Activated CD4-positive, alpha-beta T cell treated with anti-CD3 and anti-CD28 coated beads, Interleukin-10, Interleukin-2, amounts not matched to agents 100 ng/mL and 50 ng/mL, durations not matched to agents 16 hours and 8 hours (primary cell): ENCODE measurements at places on chromosomes 6 and 20.

- DNase-seq, result no peak
Measured at GRCh38 chr20:2210646-2211552, 84.9 kb upstream of the TGM3 start.

DNA sequence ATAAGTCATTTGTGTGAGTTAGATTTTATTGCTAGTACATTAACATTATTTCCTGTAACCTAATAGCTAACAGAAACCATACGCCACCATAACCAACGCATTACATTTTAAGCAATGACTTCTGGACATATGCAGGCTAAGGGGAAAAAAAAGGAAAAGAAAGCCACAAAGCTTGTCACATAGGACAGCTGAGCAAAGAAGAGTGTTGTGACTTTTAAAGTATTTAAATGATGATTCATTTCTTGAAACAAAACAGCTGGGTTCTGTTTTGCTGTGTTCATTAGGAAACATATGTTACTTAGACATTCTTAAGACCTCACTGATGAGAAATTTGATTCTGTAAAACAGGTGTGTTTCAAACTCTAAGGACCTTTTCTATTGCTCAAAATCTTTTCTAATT, 171.4 kb downstream of the COL9A1 start:
- no peak for DNase-seq

DNA sequence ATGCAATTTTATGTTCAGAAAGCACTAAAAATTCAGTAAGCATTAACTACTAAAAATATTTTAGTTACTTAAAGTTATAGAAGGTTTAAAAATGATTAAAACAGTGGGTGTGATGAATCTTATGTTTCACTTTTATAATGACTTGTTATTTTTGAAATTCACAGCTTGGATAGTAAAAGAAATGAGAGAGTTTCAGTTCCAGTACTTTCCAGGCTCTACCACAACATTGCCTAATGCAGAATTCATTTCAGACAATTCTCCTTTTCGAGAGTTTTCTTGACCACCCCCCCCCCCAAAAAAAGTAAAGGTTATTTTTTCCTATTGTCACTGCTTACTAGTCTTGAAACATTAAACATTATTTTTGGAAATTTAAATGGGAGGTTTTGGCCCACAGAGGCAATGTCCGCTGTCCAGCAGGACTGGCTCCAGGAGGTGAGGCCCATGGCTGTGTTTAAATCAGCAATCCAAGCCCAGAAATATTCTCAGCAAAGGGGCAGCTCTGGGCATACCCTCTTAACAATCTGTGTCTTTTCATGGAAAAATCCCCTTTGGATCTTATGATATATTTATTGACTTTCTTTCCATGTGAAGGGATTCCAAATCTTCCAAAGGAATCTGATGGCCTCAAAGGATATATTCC, 519.9 kb downstream of the MAFB start:
- DNase-seq, result no peak

DNA sequence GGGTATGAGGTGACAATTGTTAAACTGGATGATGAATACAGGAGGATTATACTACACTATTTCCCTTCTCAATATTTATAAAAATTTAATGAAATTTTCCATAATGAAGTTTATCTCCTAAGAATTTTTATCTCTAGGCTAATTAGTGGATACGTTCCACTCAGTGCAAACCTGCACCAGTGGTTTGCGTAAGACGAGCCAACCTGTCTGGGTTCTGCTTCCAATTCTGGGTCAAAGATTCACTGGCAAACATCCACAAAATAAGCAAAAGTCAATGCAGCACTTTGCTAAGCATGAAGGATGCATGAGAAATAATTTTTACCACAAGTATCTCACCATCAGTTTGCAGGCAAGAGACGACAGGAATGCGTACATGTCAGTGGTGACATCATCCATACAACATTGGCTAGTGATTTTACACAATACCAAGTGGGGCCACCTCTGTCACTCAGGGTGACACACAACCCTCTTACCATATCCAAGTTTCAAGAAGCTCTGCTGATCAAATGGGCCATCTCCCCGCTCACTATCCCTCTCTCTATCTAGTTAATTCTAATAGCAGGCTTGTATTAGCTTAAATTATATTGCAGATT, 51.7 kb downstream of the FAM50B start:
- DNase-seq, result no peak

DNA sequence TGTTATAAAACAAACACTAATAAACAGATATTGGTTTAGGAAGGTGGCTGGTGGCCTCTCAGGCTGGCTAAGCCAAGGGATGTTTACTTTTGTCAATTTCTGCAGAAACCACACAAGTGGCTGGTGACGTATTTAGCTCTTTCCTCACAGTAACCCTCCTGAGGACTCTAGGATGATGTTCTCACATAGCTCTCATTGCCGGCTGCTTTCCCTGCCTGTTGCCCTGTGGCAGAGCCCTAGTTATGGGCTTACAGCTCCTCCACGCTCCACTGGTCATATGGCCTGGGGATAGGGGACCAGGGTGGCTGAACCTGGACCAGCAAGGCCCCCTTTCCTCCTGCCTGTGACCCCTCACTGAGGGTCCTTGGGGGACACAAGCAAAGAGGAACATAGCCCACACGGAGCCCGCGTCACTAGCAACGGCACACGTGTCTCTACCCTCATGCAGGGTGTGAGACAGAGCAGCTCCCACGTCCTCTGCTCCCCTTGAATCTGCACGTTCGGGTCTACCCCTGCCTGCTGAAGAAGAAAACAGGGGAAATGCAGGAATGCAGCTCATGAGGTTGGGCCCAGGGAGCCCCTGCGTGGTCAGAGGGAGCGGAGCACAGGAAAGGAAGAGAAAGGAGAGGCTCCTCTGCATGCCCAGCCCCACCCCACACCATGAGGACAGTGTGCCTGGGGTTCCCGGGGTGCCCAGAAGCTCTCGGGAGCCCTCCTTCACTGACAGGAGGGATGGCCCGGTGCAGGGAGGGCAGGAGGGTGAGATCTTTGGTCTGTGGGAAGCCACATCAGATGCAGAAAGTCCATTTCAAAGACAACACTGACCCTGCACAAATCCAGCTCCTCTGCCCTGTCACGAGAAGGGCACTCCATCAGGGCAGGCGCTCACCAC, 13.9 kb downstream of the RAMACL start:
- DNase-seq, result no peak

- no peak for DNase-seq
Measured at GRCh38 chr6:136895901-136896300, 26.2 kb upstream of the SLC35D3 start.

DNA sequence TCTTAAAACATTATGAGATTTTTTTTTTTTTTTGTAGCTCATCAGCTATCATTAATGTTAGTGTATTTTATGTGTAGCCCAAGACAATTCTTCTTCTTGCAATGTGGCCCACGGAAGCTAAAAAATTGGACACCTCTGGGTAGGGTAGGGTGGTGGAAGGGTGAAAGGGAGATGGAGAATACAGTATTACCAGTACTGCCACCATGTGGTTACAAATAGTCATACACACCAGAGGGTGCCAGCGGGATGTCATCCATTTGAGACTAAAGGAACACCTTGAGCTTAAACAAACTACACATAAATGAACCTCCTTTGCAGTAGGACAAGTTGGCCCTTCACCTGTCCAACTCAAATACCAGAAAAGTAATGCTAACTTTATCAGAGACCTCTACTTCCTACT, 601.9 kb downstream of the HTR1B start:
- peak; percentile 2 for DNase-seq

DNA sequence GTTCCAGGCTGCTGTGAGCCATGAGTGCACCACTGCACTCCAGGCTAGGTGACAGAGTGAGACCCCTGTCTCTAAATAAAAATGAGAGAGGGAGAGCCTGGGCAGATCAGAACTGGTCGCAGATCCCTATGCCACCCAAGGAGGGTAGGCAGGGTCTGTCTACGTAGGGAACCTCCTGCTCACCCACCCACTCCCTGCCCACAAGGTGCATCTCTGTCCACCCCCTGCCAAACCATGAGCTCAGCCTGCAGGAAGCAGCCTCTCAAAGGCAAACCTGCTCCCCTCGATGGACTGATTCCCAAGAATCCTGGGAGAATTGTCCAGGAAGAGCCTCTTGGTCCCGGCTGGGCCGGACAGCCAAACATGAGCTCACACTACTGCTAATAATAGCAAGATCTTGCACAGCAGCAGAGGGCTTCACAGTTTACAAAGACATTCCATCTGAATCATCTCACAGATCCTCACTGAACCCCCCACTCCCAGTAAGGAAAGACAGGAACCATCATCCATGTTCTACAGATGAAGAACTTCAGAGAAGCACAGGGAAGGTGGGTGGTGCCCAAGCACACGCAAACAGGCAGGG, 27.8 kb upstream of the TLDC2 start:
- no peak for DNase-seq

GRCh38 chr20:20199361-20200160, 147.2 kb downstream of the CFAP61 start:
- DNase-seq, result no peak

- DNase-seq, result no peak
Measured at GRCh38 chr20:53748176-53748575, 154.5 kb upstream of the ZNF217 start.

- no peak for DNase-seq
Measured at GRCh38 chr6:1262704-1263038, 49.2 kb upstream of the FOXQ1 start.

- DNase-seq, result no peak
Measured at GRCh38 chr6:20921578-20921977, 387.3 kb downstream of the CDKAL1 start.

DNA sequence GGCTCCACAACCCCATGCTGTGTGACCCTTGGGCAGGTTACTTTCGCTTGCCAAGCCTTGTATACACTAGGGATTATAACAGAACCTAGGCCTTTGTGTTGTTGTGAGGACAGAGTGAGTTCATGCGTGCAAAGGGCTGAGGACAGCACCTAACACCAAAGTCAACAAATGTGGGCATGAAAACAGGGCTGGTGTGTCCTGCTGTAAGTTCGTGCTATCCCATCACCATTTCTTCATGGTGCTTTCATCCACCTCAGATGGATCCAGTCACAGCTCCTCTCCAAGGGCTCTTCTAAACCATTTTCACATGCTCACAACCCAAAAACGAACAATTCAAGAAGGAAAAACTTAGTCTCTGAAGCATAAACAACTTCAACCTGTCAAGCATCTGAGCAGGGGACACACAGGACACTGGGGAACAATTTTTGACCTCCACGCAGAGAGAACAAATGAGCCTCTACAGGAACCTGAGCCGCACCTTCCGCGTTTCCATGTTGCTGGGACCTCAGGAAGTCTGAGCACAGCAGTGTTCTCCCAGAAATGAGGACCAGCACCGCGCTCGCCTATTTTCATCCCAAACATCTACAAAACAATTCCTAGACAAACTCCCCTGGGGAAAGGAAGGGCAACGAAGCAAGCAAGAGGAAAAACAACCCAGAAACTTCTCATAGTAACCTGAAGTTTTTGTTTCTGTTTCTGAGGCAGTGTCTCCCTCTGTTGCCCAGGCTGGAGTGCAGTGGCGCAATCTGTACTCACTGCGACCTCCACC, 3.1 kb downstream of the LRP11 start:
- no peak for DNase-seq

- DNase-seq, result no peak
Measured at GRCh38 chr6:32565511-32565910, 24.1 kb downstream of the HLA-DRB1 start.

- no peak for DNase-seq
Measured at GRCh38 chr6:71599359-71599758, 287.0 kb upstream of the RIMS1 start.
